ENCODE measurements at places on chromosomes 12 and 14.

DNA sequence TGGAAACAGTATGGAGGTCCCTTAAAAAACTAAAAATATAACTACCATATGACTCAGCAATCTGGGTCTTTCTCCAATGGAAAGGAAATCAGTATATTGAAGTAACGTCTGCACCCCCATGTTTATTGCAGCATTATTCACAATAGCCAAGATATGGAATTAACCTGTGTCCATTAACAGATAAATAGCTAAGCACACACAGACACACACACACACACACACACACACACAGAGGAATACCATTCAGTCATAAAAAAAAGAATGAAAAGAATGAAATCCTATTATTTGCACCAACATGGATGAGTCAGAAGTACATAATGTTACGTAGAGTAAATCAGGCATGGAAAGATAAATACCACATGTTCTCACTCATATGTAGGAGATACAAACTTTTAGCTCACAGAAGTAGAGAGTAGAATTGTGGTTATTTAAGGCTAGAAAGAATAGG lies 4.7 kb downstream of the KLRK1 start:
- DNase-seq: no peak

DNA sequence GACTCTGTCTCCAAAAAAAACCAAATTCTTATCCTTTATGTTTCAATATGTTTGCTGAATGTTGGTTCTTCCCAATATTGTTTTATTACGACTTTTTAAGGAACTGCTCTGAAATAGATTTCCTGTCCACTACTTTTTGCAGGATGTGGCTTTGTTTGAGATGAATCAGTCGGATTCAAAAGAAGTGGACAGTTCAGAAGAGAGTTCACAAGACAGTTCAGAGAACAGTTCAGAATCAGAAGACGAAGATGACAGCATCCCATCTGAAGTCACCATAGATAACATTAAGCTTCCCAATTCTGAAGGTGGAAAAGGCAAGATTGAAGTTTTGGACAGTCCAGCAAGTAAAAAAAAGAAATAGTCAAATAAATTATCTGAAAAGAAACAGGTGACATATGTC lies 8.2 kb downstream of the NOPCHAP1 start:
- no peak for DNase-seq

DNA sequence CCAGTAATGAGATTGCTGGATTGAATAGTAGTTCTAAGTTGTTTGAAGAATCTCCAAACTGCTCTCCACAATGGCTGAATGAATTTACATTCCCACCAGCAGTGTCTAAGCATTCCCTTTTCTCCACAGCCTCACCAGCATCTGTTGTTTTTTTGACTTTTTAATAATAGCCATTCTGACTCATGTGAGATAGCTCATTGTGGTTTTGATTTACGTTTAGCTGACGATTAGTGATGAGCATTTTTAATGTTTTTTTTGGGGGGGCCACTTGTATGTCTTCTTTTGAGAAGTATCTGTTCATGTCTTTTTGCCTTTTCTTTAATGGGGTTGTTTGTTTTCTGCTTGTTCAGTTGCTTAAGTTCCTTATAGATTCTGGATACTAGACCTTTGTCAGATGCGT lies 8.1 kb upstream of the SLC15A5 start:
- no peak for DNase-seq

DNA sequence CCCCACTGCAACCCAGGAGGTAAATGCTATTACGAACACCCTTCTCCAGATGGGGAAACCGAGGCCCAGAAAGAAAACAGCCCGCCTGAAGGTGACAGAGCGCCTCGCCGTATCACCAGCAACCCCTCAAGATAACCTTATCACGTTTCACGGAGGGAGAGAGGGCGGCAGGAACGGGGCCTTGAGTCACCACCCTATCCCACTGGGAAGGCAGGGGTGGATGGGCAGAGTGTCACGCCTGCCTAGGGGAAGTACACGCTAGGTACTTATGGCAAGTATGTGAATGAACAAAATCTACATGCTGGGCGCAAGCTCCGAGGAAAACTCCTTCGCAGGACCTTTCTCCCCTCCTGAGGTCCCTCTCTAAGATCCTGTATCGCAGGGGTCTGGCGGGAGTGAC lies 17.8 kb downstream of the NCOR2 start:
- DNase-seq: no peak

DNA sequence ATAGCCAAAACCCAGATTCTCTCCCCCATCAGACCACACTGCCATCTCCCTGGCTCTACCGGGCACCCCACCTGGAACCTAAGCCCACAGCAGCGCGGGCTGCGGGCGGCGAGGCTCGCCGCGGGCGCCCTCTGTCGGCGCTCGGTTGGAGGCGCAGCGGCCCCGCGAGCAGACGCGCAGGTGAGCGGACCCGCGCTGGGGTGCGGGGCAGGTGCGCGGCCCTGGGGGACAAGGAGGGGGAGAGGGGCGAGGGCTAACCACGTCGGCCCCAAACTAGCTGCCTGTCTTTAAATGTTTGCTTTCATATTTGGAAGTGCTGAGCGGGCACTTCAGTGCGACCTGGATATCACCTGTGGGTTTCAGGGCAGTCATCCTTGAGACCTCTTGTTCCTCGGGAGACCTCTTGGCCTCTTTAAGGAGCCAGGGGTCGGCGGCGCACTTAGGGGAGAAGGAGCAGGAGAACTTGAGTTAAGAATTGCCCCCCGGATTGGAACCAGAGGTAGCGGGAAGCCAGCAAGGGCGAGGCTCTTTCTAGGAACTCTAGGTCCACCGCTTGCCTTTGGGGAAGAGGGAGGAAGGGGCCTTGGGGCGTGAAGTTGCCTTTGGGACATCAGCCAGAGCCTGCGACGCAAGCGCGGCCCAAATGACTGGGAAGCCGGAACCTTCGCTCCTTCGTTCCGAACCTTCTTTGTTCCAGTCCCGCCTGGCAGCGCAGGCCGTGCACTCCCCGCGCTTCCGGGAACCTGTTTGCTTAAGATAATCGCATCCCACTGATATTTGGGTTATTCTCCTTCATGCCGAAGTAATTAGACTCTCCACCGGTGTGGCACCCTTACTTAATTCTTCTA lies 78.7 kb downstream of the NEDD1 start:
- peak; percentile 26 for DNase-seq

GRCh38 chr14:74848768-74849167 lies 27.2 kb downstream of the PROX2 start:
- DNase-seq: no peak

- DNase-seq: no peak
Measured at GRCh38 chr12:22803725-22804124, 178.8 kb downstream of the ETNK1 start.
